Natural killer cell (primary cell): ENCODE measurements at places on chromosomes 12 and 14. TPM values are rescaled to one million over a fixed set of nuclear protein-coding genes. Genes with fewer than 3 reads are reported as not detected.

The LRRC10 gene
- total RNA-seq: not detected

DNA sequence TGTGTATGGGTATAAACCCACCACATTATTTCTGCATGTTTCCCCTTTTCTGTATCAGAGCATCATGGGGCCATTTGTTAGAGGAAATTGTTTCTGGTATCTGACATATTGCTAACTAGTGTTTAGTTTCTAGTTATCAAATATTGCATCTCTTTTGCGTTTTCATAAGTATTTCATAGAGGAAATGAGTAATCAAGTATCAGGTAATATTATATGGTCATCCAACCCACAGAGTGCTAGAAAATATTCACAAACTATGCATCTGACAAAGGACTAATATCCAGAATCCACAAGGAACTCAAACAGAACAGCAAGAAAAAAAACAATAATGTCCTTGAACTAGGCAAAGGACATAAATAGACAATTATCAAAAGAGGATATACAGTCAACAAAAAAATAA lies 258.9 kb upstream of the LRIG3 start:
- H3K4me3 ChIP-seq: no peak overlapping the region
- no peak overlapping the region for H3K27ac ChIP-seq

- no peak overlapping the region for H3K4me3 ChIP-seq
- H3K27me3 ChIP-seq: no peaks in the 10 kb centered on the region
- no peaks in the 10 kb centered on the region for H3K36me3 ChIP-seq
- H3K27ac ChIP-seq: no peak overlapping the region
Observed at GRCh38 chr12:90987520-90987919, 17.3 kb downstream of the EPYC start.

The KRT2 gene
- 0.63 TPM for total RNA-seq

DNA sequence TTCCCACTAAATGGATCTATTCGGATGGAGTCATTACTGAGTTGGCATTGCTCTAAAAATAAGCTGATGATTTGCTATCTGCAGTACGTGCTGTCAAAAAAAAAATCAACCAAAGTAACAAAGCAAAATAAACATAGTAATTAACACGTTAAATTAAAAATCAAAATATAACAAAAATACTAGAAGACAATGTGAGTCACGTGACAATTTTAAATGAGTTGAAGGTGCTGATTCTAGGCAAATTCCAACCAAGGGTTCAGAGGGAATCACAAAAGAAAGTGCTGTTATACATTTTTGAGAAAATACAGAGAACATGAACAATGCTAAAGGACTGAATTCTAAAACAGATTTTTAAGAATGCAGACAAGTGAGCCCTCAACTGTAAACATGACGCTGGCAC lies 45.2 kb upstream of the IFNG-AS1 start:
- no peak for DNase-seq
- H3K4me3 ChIP-seq: no peak overlapping the region
- no peaks in the 10 kb centered on the region for H3K27me3 ChIP-seq
- H3K36me3 ChIP-seq: no peaks in the 10 kb centered on the region
- no peaks in the 10 kb centered on the region for H3K4me1 ChIP-seq

The STRAP gene
- total RNA-seq: 91.0 TPM

DNA sequence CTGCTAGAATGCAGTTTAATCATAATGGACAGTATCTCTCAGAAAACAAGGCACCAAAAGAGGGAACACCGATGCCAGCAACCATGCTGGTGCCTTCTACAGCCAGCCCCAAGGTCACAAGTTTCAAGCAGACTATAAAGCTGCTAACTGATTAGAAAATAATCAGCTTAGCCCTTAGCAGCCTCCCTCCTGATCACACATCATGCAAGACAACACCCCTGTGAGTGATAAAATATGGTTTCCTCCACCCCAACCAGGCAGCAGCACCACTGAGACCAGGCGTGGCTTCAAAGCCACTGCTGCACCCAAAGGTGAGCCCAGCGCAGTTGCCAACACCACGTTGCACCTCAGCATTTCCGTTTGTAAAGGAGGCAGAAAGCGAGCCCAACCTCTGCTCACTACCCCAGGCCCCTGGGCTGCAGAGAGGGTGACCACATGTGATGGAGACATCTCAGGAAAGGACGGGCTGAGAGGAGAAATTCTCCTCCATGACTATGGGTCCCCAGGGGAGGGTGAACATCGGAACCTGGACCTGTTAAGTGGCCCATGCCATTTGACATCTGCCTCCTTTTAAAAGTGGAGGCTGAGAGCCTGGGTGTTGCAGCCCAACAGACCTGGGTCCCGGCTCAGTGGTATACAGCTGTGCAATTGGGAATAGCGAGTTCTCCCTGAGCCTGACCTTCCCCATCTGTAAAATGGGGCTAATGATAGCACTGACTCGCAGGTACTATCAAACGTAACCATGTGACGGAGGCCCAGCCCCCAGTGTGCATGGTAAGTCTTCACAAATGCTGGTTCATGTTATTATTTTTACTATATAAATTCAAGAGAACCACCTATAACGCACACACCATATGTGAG lies 11.5 kb downstream of the ZFP36L1 start:
- peak; percentile 87 for DNase-seq
- H3K4me3 ChIP-seq: no peak overlapping the region
- peak overlapping the region; percentile 88 for H3K27ac ChIP-seq
- H3K4me1 ChIP-seq: peaks cover 70% of the 10 kb centered on the region
- no peaks in the 10 kb centered on the region for H3K36me3 ChIP-seq
- H3K27me3 ChIP-seq: no peaks in the 10 kb centered on the region

- DNase-seq: no peak
- no peak overlapping the region for H3K4me3 ChIP-seq
- H3K27ac ChIP-seq: no peak overlapping the region
- H3K4me1 ChIP-seq: no peaks in the 10 kb centered on the region
- H3K36me3 ChIP-seq: no peaks in the 10 kb centered on the region
Observed at GRCh38 chr12:31233061-31233730, 92.8 kb downstream of the SINHCAF start.

DNA sequence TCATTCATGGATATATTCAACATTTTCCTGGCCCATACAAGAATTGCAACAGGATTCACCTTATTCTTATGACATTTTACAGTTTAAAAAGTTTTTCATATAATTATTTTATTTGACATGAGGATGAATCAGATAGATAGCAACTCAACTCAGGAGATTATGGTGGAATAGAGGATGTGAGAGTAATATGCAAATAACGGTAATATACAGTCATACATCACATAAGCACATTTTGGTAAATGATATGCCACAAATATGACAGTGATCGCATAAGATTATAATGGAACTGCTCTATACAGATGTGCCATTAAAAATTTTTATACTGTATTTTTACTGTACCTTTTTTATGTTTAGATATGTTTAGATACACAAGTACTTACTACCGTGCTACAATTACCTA lies 24.1 kb upstream of the CRADD start:
- H3K36me3 ChIP-seq: no peaks in the 10 kb centered on the region
- DNase-seq: no peak
- no peaks in the 10 kb centered on the region for H3K4me1 ChIP-seq
- H3K27ac ChIP-seq: no peak overlapping the region
- H3K27me3 ChIP-seq: no peaks in the 10 kb centered on the region

- H3K4me3 ChIP-seq: no peak overlapping the region
- peaks cover 21% of the 10 kb centered on the region for H3K4me1 ChIP-seq
- no peak overlapping the region for H3K27ac ChIP-seq
- no peak for DNase-seq
Observed at GRCh38 chr12:131096681-131097181, 143.0 kb downstream of the ADGRD1 start.

The KRT72 gene
- total RNA-seq: 136 TPM

DNA sequence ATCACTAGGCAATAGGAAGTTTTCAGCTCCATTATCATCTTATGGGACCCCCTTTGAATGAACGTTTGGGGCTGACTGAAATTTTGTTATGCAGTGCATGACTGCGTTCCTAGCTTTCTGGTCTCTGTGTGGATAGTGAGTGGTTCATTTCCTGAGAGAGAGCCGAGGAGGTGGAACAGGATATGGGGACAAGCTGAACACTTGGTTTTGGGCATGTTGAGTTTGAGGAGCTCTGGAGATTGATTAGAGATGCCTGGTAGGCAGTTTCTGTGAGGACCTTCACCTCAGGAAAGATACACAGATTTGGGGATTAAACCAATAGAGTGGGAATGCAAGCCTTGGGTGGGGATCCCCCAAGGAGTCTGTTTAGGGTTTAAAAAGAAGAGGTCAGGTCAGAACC lies 27.7 kb downstream of the TEAD4 start:
- no peaks in the 10 kb centered on the region for H3K27me3 ChIP-seq
- no peaks in the 10 kb centered on the region for H3K36me3 ChIP-seq
- no peak overlapping the region for H3K27ac ChIP-seq
- H3K4me1 ChIP-seq: no peaks in the 10 kb centered on the region

DNA sequence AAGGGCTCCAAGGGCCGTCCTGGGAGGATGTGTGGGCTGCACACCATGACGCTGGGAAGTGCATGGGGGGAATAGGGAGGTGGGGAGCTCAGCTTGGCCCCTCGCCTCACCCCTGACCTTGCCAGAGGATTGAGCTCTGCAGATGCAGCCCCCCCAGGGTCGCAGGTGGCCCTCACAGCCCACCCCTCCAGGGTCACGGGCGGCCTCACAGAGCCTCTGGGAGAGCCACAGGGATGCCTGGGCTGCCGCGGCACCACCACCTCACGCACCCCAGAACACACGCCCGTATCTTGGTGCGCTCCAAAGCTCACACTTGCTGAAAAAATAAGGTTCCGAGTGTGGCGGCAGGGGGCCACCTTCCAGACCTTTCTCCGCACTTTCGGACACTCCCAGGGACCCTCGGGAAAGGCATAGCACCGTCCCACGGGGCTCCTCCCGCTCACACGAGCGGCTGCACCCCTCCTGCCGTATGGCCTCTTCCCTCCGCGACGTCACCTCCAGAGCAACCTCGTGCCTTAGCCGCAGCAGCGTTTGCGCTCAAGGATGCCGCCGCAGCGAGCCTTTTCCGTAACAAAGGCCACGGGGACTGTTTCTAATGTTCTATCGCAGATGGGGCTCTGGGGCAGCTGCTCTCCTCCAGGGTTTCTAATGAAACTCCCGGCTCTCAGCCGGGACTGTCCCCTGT lies 9.9 kb upstream of the FBRSL1 start:
- no peaks in the 10 kb centered on the region for H3K27me3 ChIP-seq
- H3K4me3 ChIP-seq: no peak overlapping the region
- DNase-seq: no peak

The LAG3 gene
- 7.6 TPM for total RNA-seq

- no peaks in the 10 kb centered on the region for H3K36me3 ChIP-seq
- H3K4me1 ChIP-seq: peaks cover 12% of the 10 kb centered on the region
- no peaks in the 10 kb centered on the region for H3K27me3 ChIP-seq
Observed at GRCh38 chr14:67461341-67461985, 27.1 kb downstream of the TMEM229B start.

The TAS2R30 gene
- total RNA-seq: 6.9 TPM

GRCh38 chr12:1794440-1795090 lies 25.8 kb upstream of the LRTM2 start:
- H3K4me3 ChIP-seq: no peak overlapping the region
- no peak overlapping the region for H3K27ac ChIP-seq
- peaks cover 36% of the 10 kb centered on the region for H3K4me1 ChIP-seq

DNA sequence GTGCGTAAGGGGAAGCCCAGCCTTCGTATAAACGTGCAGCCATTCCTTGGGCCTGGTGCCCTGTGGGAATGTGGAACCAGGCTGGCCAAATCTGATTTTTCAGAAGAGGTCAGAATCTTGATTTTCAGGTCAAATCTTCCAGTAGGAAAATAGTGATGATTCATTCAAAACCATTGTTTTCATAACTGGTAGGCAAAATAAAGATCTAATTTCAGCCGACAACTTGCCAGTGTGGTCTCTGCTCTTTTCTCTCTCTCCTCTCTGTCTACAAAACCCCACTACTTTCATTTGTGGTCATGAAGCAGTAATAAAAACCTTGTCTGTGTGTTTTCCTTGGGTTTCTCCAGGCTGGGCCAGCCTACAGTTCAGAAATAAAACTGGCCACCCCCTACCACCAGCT lies 135.1 kb downstream of the RBM19 start:
- DNase-seq: no peak
- H3K27ac ChIP-seq: no peak overlapping the region
- H3K36me3 ChIP-seq: no peaks in the 10 kb centered on the region

The CEBPE gene
- not detected for total RNA-seq
